ENCODE measurements at places on chromosomes 6 and 20. TPM values are rescaled to one million over a fixed set of nuclear protein-coding genes. Genes with fewer than 3 reads are reported as not detected.

DNA sequence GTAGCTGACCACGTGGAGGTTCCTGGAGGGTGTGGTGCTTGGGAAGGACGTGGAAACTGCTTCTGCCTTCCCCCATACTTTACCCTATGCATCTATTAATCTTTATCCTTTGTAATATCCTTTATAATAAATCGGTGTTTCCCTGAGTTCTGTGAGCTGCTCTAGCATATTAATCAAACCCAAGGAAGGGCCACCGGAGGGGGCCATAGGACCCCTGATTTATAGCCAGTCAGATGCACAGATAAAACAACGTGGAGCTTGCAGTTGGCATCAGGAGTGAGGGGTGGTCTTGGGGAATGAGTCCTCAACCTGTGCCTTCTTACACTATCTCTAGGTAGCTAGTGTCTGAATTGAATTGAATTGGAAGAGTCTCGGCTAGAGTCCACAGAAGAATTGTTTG lies 36.5 kb upstream of the TFAP2A start:
- no peaks in the 10 kb centered on the region for H3K4me1 ChIP-seq
- H3K36me3 ChIP-seq, result no peaks in the 10 kb centered on the region
- no peak for DNase-seq
- peaks cover 23% of the 10 kb centered on the region for H3K27me3 ChIP-seq

DNA sequence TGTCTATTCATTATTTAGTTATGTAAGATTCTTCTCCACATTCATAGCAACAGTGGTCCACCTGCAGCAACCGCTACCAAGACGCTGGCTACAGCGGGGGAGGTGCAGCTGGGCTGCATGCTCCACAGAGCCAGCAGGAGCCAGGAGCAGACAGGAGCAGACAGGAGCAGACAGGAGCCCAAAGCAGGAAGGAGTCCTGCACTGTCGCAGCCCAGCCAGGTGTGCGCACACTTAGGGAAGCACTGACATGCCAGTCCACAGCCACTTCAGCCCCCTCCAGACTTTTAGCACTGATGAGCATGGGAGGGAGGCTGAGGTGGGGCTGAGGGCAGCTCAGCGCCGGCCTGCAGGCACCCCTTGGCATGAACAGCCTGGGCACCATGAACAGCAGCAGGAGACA lies 19.6 kb downstream of the KIF16B start:
- H3K27ac ChIP-seq, result no peak overlapping the region
- H3K36me3 ChIP-seq, result peaks cover 4% of the 10 kb centered on the region
- H3K4me1 ChIP-seq, result no peaks in the 10 kb centered on the region
- DNase-seq, result no peak

Gene RBBP8NL
- total RNA-seq, result not detected

Gene SLC12A5
- 0.52 TPM for total RNA-seq

Gene DDO
- not detected for total RNA-seq

Gene RSPH9
- total RNA-seq, result not detected

Gene SMLR1
- not detected for total RNA-seq

Gene ADGRF4
- total RNA-seq, result not detected
